NCI-H2029 (cell line): ENCODE measurements at places on chromosomes 16 and 17.

- DNase-seq = no peak
Observed at GRCh38 chr17:75596320-75597087, 8.9 kb downstream of the MYO15B start.

DNA sequence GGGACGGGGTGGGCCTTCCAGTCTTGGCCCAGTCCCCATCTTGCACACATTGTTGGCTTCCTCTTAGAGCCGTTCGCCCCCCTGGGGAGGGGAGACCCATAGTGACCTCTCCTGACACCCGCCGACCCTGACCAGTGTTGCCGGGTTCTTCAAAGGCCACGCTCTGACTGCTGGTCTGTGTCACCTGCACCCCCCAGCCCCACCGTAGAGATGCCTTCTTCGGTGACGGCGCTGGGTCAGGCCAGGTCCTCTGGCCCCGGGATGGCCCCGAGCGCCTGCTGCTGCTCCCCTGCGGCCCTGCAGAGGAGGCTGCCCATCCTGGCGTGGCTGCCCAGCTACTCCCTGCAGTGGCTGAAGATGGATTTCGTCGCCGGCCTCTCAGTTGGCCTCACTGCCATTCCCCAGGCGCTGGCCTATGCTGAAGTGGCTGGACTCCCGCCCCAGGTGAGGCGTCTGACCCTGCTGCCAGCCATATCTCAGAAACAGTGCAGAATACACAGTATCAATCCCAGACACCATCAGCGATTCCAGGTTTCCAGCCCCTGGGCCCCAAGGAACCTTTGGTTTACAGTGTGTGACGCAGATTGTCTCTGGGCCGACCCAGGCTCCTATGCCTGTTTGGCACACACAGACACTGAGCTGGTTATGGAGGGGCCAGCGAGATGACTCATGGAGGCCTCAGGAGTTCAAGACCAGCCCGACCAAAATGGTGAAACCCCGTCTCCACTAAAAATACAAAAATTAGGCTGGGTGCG, 1.3 kb downstream of the SLC26A11 start:
- DNase-seq = no peak

DNA sequence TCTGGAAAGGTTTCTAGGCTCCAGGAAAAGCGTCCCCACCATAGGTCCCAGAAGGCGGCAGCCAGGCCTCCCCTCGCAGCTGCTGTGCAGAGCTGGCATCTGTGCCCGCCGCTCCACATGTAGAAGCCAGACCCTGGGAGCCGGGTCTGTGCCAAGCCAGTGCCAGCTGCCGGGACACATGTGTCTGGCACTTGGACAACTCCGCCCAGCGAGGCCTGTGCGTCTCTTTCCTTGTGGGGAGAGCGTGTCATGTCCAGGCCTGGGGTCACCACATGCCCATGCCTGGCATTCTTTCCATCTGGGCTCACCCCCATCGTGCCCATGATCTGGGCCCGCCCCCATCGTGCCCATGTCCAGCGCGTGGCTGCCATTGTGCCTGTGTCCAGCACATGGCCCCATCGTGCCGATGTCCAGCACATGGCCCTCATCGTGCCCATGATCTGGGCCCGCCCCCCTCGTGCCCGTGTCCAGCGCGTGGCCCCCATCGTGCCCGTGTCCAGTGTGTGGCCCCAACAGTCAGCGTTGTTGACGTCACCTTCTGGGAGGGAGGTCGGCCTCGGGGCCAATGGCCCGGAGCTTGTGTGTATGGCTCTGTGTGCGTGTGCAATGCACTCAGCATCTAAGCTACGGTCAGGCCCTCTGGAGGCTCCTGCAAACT, 13.3 kb upstream of the ACSF3 start:
- no peak for DNase-seq

- DNase-seq = no peak
Observed at GRCh38 chr16:50812876-50813466, 71.1 kb downstream of the CYLD start.

DNA sequence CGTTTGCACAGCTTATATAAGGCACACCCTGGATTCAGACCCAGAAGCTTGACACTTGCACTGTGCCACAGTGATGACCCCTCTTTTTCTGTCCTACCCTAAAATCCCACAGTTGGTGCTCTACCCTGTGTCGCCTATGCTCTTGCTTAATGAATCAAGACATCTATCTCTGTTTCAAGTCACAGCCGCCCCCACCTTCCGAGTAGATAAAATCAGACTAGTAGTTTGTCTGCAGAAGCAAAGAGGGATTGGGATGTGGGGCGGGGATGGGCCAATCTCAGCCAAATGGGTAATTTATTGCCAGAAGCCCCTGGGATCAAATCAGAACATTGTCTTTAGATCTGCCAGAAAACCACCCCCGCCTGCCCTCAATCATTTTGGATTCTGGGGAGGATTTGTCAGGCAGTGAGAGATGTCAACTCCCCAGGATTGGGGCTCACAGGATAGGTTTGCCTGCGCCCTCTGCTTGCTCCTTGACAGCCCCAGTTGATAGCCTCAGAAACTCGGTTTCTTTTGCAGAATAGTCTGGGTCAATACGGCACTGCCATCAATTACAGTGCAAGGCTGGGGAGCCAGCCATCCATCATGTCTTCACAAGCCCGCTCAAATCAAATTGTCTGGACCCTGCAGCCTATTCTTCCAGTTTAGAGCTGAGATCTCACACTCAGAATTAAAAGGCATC, 520.8 kb downstream of the GRIN2A start:
- no peak for DNase-seq

GRCh38 chr16:65681406-65681805, 559.5 kb upstream of the CDH11 start:
- no peak for DNase-seq

DNA sequence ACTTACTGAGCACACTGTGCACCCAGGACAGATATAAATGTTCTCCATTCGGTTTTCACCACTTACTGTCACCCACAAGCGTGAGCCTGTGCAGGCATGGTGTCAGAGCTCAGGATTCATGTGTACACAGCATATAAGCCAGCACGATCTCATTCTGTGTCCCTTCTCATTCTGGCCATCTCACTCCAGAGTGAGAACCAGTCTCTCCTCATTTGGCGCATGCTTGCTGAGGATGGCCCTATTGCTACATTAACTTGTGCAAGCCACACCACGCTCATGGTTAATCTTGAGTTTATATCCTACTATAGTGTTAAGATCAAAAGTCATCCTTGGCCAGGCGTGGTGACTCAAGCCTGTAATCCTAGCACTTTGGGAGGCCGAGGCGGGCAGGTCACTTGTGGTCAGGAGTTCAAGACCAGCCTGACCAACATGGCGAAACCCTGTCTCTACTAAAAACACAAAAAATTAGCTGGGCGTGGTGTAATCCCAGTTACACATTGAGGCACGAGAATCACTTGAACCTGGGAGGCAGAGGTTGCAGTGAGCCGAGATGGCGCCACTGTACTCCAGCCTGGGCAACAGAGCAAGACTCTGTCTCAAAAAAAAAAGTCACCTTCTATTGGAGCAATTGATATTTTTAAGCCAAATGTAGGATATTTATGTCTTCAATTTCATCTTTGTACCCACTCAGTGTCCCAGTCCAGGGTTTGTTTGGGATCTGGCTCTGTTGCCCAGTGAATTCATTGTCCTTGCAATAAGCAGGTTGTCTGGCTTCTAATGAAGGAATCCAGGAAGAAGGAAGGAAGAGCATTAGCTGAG, 20.9 kb downstream of the SOCS1 start:
- no peak for DNase-seq

GRCh38 chr16:9438991-9439390, 347.5 kb downstream of the HAPSTR1 start:
- DNase-seq = no peak

DNA sequence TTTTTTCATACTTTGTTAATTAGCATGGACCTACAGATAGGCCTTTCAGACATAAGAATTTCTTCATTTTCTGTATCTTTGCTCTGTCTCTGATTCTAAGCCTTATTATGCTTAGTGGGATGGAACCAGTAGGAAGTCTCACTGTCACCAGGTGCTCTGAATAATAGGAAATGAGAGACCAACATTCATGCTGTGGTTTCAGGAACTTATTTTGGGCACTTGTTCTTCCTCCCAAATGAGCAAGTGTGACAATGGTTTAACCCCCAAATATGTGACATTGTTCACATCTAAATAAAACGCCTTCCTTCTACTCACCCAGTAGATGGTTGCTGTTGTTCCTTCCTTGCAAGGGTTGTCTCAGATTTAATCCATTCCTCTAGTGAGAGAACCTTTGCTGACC, 100.2 kb downstream of the SYCE1L start:
- DNase-seq = no peak

DNA sequence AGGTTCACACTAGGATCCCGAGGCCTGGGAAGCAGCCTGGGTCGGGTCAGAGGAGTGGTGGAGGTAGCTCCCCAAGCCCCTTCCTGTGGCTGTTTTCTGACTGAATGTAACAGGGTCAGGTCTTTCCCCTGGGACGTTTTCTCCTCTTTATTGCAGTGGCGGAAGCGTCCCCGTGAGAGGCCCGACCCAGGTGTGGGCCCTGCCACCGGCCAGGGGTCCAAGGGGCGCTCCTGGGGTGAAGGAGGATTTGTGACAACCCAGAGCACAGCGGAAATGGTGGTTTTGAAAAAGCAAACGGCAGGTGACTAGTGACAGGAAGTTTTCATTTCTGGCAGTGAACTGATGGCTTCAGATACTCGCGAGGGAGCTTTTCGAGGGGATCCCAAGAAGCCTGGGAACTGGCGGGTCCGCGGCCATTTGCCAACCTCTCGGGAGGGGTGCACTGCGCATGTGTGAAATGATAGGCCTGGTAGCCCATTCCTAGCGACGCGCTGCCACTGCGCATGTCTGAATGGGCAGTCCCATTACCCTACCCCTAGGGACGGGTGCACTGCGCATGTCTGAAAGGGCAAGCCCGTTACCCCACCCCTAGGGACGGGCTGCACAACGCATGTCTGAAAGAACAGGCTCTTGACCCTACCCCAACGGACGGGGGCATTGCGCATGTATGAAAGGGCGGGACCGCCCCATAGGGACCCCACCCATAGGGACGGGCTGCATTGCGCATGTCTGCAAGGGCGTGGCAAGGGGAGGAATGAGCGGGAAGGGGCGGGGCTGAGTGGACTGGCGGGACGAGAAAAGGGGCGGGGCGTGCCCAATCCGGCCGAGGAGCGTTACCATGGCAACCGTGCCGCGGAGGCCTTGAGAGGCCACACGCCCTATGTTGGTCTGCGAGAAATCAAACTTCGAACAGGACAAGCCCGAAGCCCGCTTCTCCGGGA, 1747.9 kb downstream of the TP53TG3F start:
- DNase-seq = peak; percentile 94

- DNase-seq = peak; percentile 20
Observed at GRCh38 chr17:74601944-74602572, 10.0 kb upstream of the CD300LD start.

GRCh38 chr16:55832425-55832772, 497 bp downstream of the CES1 start:
- no peak for DNase-seq

DNA sequence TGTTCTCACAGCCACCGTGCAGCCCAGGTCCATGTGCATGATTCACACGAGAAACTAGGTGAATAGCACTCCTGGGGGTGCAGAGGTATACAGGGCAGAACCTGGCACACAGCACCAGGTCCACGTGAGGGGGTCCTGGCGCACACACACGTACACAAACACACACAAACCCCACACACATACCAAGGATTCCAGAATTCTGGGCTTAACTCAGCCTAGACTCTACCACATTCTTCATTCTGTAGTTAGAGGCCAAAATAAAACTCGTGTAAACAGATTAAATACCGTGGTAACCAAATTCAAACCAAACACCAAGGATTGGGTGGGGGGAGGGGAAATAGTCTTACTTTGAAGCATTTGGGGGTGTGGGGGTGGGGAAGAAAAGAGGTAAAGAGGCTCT, 58.5 kb downstream of the XYLT1 start:
- no peak for DNase-seq

DNA sequence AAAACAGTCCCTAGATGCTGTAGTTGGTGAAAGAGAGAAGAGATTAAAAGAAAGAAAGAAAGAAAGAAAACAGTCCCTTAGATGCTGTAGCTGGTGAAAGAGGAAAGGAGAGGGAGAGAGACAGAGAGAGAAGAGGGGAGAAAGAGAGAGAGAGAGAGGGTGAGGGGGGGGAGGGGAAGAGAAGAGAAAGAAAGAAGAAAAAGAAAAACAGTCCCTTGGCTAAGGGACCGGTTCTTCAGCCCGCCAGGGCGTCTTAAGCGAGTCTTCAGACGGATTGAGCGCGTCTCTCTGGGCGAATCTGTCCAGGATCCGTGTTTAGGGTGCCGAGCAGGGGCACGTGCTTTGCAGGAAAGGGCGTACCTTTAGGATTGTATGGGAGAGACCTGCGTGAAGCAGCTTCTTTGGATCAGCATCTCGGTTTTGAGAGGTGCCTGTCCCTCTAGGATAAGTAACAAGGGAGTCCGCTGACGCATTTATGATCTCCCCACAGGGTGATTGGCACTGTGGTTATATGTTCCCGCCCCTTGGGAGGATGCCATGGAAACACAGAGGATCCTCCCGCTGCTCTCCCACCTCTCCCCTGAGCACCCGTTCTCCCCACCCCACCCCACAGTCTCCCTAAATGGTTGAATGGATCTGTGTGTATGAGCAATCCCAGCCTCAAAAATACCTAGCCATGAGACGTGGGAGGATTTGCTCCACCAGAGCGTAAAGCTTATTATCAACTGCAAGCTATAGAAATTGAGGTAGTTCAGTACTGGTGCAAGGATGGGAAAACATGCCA, 16.7 kb downstream of the GNGT2 start:
- no peak for DNase-seq

DNA sequence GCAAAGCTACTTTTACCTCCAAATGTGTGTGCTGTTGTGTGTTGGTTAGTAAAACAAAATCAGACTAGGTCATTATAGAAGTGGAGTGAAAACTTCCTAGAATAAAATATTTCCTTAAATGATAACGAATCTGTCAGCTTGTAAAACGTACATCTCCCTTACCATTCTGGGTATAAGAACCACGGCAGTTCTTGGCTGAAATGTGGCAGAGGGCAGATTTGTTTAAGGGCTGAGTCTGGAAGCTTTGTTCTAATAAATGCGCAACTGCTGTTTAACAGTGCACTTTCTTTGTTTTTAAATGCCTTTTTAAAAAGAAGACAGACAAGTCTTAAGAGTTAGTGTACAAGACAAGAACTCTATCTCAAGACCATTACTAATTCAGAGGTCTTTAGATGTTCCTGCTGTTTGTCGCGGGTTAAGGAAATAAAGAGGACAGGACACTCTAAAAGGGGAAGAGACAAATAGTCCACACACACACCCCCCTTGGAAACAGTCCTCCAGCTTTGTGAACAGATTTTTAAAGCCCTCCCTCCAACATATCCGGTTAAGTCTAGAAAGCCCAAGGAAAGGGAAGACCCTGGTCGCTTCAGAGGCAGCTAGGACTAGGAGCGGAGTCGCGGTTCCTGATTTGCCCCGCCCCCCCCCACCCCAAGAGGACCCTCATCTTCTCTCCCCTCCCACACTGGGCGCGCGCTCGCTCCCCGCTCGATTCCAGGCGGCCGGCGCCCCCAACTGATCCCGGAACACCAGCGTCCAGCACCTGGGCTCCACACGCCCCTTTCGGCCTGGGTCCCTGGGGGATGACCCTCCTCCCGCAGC, 658 bp downstream of the SYNRG start:
- DNase-seq = peak; percentile 7

- DNase-seq = peak; percentile 33
Observed at GRCh38 chr17:57993471-57994365, 5.7 kb upstream of the VEZF1 start.
